ENCODE measurements at places on chromosomes 7 and 10.
A peak's percentile ranks its signal among the peaks of the same experiment; 100 is the strongest.

GRCh38 chr10:60937784-60938654 is 6.0 kb downstream of the RHOBTB1 start:
- no peak for DNase-seq

- DNase-seq = no peak
Measured at GRCh38 chr10:61284222-61284890, 168.8 kb downstream of the TMEM26 start.

- no peak for DNase-seq
Measured at GRCh38 chr10:103490986-103491314, 2.6 kb upstream of the NEURL1 start.

- no peak for DNase-seq
Measured at GRCh38 chr7:133431134-133431724, 178.4 kb downstream of the EXOC4 start.

DNA sequence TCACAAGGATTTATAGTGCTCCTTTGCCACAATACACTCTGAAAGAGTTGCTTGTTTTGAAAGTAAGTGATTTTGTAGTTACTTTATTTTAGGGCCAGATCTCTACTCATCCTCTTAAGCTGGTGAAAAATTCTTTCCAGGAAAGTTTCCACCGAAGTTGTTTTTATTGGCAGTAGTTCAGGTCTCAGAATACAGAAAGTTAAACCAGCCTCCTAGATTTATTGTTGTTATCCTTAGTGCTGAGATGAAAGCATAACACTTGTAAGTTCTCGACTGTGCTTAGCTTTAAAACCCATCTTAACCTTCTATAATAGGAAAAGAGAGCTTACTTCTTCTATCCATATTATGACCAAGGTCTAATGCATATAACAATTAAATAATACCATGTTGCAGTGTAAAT is 5.5 kb downstream of the AP3M1 start:
- DNase-seq = no peak

GRCh38 chr10:79098596-79099015 is 29.8 kb downstream of the ZMIZ1 start:
- no peak for DNase-seq

GRCh38 chr10:35140126-35140525 is 13.5 kb downstream of the CREM start:
- DNase-seq = no peak

DNA sequence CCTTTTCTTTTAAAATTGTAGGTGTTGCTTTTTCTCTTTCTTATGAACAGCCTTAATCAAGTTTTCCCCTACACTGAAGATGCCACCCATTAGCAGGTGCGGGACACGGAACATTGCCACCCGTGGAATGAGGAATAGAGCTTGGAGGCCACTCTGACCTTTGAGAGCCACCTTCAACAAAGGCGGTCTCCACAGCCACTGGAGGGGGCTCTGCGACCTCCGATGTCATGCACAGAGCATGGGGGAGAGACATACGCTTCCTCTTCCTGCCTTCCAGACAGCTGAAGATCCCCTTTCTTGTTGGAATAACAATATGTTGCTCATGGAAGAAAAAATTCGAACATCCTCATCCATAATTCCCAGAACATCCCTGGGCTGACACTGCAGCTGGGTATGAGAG is 39.1 kb downstream of the ADARB2 start:
- DNase-seq = no peak

DNA sequence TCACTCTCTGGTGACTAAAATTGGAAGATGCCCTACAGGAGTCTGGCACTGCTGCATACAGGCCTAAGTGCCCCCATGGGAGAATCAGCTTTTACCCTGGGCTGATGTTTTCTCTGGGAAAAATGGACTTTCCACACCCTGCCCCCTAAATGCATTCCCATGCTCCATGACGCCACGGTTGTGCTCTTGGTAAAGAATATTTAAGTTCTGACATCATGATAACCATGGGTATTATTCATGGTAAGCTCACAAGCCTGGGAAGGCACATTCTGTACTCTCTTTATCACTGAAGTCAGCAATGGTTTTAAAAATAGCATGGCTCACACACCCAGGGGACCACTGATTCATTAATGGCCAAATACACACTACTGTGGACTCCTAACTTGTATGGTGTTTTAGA is 43.4 kb downstream of the HIPK2 start:
- no peak for DNase-seq

GRCh38 chr10:22932626-22933370 is 4.9 kb downstream of the ARMC3 start:
- DNase-seq = no peak

GRCh38 chr10:71584461-71584860 is 135.1 kb downstream of the C10orf105 start:
- DNase-seq = no peak

GRCh38 chr10:132691711-132692153 is 94.2 kb downstream of the NKX6-2 start:
- no peak for DNase-seq

DNA sequence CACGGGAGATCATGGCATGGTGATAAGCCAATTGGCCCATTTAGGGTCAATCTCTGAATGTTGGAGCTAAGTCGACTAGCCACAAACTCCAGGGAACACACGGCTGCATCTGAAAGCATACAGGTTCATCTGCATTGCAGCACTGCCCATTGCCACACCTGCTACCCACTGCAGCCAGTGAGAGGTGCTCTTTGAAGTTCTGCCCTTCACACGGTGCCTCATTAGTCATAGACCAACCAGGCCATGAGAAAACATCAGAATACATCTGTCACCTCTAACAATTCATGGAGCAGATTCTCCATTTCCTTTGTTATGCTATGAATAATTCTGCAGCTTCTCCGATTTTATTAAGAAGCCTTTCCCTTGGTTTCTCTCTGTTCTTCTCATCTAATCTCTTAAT is 65.7 kb upstream of the FAM204A start:
- DNase-seq = no peak

GRCh38 chr7:152674860-152675758 is 832 bp downstream of the XRCC2 start:
- DNase-seq = peak; percentile 34

- DNase-seq = no peak
Measured at GRCh38 chr10:30817541-30817940, 188.0 kb upstream of the LYZL2 start.

DNA sequence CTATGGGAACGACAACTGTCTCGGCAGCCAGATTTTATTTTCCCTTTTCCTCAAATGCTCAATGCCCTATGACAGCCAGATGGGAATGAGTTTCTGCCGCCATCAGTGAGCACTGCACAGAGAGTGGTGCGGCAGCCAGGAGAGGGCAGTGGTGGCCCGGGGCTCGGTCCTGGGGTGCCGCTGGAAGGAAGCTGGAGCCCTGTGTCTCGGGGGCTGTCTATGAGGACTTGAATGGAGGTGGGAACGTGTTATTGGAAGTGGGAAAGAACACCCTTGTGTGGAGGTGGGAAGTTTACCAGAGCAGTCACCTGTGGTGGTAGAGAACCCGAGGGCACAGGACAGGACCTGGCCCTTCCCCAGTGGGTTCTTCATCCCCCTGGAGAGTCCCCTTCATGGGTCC is 35.8 kb downstream of the JAKMIP3 start:
- peak; percentile 16 for DNase-seq

DNA sequence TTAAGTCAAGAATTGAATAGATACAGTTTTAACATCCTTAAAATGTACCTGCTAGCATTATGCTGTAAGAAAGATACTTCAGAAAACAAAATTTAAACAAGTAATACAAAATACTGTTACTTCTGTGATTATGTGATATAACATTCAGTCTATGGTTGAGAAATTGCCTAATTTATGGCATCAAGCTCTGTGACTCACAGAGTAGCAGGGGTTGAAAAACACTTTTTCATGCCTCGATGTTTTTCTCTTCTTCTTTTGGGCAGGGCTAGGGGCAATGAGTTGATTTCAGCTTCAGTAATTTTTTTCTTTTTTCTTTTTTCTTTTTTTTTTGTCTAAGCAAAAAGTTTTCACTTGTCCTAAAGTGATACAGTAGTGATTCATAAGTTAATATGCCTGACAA is 209.2 kb downstream of the MBL2 start:
- no peak for DNase-seq

GRCh38 chr10:132677473-132678227 is 108.3 kb downstream of the NKX6-2 start:
- peak; percentile 8 for DNase-seq

DNA sequence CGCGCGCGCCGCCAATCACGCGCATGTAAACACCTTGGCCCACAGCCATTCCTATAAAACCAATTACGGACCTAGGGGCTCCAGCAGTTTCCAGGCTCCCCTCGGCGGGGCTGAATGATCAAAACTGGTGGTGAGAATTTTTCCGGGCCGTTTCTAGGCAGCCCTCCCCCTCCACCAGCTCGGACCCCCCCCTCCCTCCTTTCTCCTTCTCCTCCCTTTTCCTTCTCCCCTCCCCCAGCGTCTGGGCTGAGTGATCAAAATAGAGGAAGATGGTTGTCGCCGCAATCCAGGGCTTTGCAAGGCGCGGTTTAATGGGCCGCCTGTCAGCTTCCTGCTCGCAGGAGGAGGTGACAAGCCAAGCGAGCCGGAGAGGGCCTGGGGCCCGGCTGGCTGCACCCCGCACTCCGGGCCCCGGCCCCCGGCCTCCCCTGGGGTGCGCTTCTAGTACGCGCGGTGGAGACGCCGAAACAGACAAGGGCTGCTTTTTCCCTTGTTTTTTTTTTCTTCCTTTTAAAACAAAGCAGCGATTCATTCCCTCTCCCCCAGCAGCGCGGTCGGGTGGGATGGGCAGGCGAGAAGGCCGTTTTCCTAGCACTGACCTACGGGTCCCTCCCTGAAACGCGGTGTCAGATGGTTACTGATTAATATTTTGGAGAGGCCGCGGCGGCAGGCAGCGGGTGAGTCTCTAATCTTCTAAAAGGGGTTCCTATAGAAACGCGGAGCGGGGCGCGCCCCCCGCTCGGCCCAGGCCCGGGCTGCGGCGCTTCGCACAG is 528 bp upstream of the TNRC18 start:
- DNase-seq = peak; percentile 66

GRCh38 chr10:46096909-46097575 is 51.0 kb upstream of the MSMB start:
- peak; percentile 50 for DNase-seq

GRCh38 chr10:130428936-130429335 is 292.7 kb downstream of the GLRX3 start:
- DNase-seq = no peak

GRCh38 chr10:111458256-111458655 is 381.4 kb downstream of the ADRA2A start:
- no peak for DNase-seq

DNA sequence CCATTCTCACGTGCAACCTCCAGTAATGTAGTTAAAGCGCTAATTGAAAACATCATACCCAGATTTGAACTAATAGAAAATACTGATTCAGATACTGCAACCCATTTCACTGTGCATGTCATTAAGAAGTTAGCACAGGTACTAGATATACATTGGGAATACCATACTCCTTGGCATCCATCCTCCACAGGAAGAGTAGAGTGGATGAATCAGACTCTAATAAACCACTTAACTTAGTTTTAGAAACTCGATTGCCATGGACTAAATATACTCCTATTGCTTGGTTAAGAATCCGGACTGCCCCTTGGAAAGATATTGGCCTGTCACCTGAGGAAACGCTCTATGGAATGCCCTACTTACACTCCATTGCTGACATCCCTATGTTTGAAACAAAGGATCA is 9.5 kb downstream of the AKR1B15 start:
- no peak for DNase-seq

- DNase-seq = no peak
Measured at GRCh38 chr7:116876664-116877442, 14.5 kb downstream of the CAPZA2 start.

GRCh38 chr7:156026603-156027002 is 214.3 kb upstream of the SHH start:
- DNase-seq = no peak

GRCh38 chr7:28749638-28750037 is 208.5 kb downstream of the TRIL start:
- no peak for DNase-seq

DNA sequence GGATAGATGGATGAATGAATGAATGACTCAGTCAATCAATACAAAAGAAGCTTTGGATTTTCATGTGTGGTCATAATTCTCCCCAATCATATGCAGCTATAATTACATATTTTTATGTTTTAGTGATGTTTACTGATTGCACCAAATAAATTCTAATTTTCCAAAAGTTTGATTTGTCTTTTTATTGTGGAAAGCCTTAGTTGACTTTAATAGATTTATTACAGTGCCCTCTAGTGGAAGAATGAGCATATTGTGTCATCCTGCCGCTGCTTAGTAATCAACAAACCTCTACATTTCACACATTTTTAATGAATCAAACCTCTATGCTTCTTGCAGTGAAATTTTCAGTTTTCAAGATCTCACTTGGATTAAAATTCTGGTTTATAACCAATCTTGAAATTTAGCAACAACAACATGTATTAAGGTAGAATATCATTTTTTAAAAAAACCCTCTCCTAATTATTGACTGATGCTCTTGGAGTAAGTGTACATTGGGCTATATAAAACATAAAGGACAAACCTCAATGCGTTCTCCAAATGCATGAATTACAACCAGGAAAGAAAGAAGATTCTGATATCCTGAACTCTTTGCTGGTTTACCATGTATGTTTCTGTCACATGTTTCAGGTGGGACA is 55.6 kb upstream of the PNLIP start:
- DNase-seq = no peak

GRCh38 chr10:36393801-36394200 is 731.6 kb upstream of the ANKRD30A start:
- no peak for DNase-seq

GRCh38 chr10:32377458-32378259 is 30.7 kb upstream of the EPC1 start:
- DNase-seq = peak; percentile 53

- no peak for DNase-seq
Measured at GRCh38 chr7:125857606-125858005, 928.0 kb upstream of the POT1 start.

GRCh38 chr10:101841826-101842225 is 1.8 kb downstream of the KCNIP2 start:
- DNase-seq = no peak

DNA sequence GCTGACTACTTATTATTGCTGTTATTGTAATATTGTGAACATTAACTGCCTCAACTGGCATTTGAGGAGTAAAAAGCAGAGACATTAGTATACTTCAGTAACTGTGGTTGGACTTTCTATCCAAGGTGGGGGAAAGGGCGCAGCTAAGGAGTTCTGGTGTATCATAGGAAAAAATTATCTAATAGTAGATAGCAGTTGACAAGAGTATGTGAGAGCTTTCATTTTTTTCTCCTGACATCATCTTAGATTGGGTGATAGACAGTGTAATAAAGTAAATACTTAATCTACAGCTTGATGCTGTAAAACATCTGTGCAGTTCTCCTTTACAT is 68.9 kb downstream of the PHTF2 start:
- DNase-seq = no peak

- no peak for DNase-seq
Measured at GRCh38 chr10:29600067-29600466, 34.7 kb downstream of the SVIL start.

- no peak for DNase-seq
Measured at GRCh38 chr10:28880683-28880950, 203.3 kb downstream of the BAMBI start.

GRCh38 chr7:117047496-117047895 is 94.2 kb downstream of the ST7 start:
- DNase-seq = no peak

All from activated naive CD4-positive, alpha-beta T cell treated with anti-CD3 and anti-CD28 coated beads, Interleukin-2, amount 10 ng/mL, durations not matched to agents 7 days and 5 days (primary cell).